ENCODE measurements at places on chromosomes 4 and X.

GRCh38 chr4:26861434-26862186 lies 969 bp downstream of the STIM2 start:
- DNase-seq: no peak

GRCh38 chrX:72609313-72609712 lies 36.7 kb upstream of the HDAC8 start:
- no peak for DNase-seq

- DNase-seq: no peak
Observed at GRCh38 chrX:131675596-131676194, 131.8 kb downstream of the OR13H1 start.

DNA sequence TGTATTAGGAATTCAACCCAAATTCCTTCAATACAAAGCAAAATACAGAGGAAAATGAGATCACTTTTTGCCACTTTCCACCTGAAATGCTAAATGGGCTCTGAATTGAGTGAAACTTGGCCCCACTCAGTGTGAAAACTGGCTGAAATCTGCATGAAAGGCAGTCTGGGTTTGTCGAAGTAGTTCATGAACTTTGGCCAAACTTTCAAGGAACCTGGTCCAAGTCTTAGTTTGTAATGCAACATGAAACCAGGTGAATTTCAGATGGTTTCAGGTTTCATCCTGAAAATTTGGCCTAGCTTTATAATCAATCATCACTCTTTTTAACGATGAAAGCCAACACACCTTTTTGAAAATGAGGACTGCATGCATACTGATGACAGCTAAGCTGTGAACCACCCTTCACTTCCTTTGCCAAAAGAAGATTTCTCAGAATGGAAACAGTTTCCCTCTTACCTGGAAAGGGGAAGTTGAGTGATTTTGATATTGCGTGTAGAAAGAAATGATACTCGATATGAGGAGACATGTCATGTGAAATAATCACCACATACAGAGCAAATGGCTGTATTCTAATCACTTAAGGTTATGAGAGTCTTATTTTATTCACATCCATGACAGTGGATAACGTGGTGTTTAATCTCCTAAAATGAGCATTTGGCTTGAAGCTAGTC lies 209.9 kb upstream of the ETNPPL start:
- DNase-seq: no peak

- DNase-seq: no peak
Observed at GRCh38 chr4:23788460-23788859, 101.4 kb downstream of the PPARGC1A start.

- no peak for DNase-seq
Observed at GRCh38 chr4:7398104-7398423, 36.7 kb downstream of the PSAPL1 start.

- DNase-seq: no peak
Observed at GRCh38 chrX:39484159-39485068, 613.3 kb downstream of the BCOR start.

DNA sequence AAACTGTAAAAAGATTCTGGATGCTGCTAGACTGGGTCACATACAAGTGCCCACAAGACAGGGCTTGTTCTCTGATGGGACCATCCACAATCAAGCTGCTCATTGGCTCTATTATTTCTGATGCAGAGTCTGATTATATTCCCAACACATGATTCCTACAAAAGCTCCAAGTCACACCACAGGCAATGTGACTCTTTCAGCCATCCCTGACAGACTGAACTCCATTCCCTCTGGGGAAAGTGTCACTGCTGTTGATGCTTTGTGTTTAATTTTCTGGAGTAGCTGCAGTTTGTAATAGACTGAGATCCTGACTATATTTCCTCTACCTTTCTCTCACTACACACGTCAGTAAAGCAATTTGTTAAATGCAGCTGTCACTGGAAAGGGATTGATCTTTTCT lies 55.4 kb upstream of the BCLAF3 start:
- DNase-seq: no peak

DNA sequence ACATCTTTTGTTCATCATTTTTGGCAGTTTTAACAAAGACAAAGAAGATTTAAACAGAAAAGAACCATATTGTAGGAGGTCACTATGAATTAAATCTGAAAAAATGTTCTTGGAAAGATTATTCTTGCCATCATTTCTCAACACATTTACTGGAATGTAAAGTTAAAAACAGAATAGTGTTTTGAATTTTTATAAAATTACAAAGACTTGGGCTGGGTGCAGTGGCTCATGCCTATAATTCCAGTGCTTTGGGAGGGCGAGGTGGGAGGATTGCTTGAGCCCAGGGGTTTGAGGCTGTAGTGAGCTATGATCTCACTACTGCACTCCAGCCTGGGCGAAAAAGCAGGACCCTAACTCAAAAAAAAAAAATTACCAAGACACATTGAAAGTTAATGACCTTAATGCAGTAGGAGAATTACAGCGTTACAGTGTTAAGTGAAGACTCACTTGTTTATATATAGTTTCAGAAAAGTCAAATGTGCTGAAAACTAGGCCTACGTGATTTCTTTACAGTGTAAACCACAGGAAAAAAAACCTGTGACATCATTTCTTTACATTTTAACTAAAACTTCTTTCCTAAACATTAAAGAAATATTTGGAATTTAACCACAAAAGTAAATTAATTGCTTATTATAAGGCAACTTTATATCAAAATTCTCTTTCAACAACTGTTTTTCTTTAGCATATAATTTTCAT lies 7.9 kb downstream of the FAM13A start:
- no peak for DNase-seq

All from stimulated activated CD8-positive, alpha-beta memory T cell treated with anti-CD3 and anti-CD28 coated beads, Interleukin-7, amount 100 ng/mL, for 48 hours (primary cell).